GM03348 (cell line): ENCODE measurements at places on chromosomes 1 and 21.

GRCh38 chr1:116415699-116416533 is 42.9 kb downstream of the ATP1A1 start:
- no peak for DNase-seq

DNA sequence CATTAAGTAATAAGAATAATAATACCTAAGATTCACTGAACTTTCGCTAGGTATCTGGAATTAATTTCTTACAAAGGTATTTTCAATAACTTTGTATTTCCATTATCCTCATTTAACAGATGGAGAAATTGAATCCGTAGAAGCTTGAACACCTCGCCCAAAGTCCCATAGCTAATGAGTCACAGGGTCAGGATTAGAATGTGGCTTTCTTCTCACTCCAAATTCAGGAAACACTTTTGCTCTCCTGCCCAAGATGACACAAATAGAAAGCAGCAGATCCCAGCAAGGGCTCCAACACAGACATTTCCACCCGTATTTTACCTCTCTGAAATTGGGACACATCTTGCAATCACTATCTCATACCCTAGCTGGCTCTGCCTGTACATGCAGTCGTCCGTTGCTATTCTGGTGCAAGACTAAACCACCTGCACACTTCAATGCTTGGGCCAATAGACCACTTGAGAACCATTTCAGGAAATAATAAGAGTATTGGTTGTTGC is 125.9 kb upstream of the GREM2 start:
- peak; percentile 25 for DNase-seq

- peak; percentile 19 for DNase-seq
Observed at GRCh38 chr1:205970486-205970885, 27.2 kb upstream of the SLC26A9 start.

DNA sequence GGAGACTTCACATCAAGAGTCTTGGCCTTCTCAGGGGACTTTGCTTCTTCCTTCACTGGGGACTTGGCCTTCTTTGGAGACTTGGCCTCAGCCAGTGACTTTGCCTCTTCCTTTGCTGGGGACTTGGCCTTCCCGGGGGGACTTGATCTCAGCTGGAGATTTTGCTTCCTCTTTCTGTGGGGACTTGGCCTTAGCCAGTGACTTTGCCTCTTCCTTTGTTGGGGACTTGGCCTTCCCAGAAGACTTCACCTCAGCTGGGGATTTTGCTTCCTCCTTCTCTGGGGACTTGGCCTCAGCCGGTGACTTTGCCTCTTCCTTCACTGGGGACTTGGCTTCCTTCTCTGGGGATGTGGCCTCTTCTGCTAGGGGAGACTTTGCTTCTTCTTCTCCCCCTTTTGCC is 13.5 kb upstream of the CD2 start:
- DNase-seq: no peak

GRCh38 chr1:23661887-23662286 is 29.7 kb upstream of the RPL11 start:
- no peak for DNase-seq

DNA sequence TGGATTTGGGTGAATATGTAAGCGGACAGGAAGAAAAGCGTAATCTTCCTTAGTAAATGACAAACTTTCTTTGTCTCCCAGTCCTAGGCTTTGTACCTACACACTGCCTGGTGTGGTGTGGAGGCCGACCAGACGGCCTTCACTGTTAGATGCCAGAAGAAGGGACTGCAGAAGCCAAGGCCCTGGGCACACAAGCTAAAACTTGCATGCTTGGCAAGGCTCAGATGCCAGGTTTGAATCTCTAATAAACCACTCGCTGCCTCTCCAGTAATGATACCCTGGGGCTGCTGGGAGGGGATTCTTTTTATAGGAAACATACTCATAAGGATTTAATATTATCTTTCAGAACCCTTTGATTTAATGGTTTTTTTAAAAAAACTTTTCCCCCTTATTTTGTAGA is 263.8 kb downstream of the PTPRC start:
- no peak for DNase-seq

- DNase-seq: no peak
Observed at GRCh38 chr1:215488850-215489249, 78.3 kb upstream of the KCTD3 start.

DNA sequence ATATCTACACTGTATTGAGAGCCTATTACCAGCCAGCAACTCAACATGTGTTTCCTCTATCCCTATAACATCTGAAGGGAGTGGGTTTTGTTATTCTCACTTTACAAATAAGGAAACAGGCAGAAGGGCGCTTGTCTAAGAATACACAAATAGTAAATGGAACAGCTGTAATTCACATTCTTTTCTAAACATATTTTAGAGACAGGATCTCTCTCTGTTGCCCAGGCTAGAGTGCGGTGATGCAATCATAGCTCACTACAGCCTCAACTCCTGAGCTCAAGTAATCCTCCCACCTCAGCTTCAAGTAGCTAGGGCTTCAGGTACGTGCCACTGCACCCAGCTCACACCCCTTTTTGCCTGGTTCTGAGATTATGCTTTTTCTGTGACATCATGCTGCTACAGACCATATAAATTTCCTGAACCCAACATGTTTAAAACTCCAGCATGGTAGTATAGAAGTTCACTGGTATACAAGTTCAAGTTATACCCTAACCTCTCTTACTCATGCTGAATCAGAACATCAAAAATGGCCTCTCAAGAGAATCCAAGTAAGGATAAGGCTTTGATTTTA is 8.6 kb upstream of the TACSTD2 start:
- DNase-seq: peak; percentile 19
